ENCODE measurements at places on chromosomes 3 and 15. TPM values are rescaled to one million over a fixed set of nuclear protein-coding genes. Genes with fewer than 3 reads are reported as not detected.

The TRAIP gene
- total RNA-seq = 1.4 TPM

The ADGRG7 gene
- not detected for total RNA-seq

The ZMAT3 gene
- 13.9 TPM for total RNA-seq

The KLF15 gene
- 32.4 TPM for total RNA-seq

GRCh38 chr3:27202959-27203358 is 166.2 kb downstream of the NEK10 start:
- DNase-seq = no peak

GRCh38 chr15:33138000-33138399 is 56.5 kb downstream of the FMN1 start:
- no peak for DNase-seq

DNA sequence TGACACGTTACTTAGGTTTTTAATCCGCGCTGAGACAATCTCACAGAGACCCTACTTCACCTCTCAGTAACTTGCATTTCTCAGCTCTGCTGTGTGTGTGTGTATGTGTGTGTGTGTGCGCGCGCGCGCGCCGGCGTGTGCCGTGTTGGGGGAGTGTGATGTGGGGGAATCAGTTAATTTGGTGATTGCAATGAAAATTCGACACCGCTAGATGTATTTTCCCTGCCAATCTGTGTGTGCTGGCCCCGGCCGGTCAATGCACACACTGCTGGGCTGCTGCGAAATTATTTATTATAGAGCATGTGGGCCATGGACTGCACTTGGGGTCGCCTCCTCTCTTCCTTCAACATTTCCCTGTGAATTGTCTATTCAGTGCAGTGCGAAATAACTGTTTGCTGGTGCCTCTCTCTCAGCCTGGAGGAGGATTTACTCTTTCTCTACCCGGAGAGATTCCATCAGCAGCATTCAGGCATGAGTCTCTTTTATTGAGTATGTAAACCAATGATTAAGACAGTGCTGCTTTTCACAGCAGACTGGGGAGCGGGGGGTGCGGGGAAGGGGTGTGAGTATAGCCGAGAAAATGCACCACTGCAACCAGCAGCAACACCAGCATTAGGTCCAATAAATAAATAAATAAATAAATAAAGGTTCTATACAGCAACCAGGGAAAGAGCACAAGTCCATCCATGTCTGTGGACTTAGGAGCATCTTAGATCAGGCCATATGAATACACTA is 2.9 kb downstream of the CADM2 start:
- DNase-seq = no peak

DNA sequence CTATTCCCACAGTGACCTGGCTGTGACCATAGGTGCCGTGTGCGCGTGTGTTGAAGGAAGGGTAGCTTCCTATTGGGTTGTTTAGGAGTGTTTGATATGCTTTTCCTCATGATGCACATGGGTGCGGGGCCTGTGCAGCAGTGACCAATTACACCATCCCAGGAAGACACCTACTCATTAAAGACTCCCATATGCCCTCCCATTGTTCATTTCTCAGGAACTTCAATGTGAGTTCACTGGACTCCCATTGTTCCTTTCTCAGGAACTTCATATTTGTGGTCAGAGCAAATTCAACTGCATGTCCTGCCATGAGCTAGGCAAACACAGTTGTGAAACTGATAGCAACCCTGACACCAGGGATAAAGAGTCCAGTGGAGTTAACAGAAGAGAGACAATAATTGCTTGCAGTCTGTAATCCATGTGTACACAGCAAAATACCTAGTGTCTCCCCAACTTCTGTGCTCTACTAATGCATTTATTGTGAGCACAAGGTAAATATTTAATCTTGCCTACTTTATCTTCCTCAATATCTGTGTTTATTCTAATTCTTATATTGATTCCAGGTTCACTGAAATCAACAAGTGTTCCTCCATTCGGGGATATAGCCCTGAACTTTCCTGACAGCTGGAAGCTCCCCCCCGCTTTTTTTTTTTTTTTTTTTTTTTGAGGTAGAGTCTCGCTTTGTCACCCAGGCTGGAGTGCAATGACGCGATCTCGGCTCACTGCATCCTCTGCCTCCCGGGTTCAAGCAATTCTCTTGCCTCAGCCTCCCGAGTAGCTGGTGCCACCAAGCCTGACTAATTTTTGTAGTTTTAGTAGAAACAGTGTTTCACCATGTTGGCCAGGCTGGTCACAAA is 57.5 kb upstream of the GCNT3 start:
- no peak for DNase-seq

- no peak for DNase-seq
Observed at GRCh38 chr3:105798381-105798934, 70.4 kb downstream of the CBLB start.

GRCh38 chr3:95302044-95302443 is 1239.2 kb downstream of the NSUN3 start:
- DNase-seq = no peak

DNA sequence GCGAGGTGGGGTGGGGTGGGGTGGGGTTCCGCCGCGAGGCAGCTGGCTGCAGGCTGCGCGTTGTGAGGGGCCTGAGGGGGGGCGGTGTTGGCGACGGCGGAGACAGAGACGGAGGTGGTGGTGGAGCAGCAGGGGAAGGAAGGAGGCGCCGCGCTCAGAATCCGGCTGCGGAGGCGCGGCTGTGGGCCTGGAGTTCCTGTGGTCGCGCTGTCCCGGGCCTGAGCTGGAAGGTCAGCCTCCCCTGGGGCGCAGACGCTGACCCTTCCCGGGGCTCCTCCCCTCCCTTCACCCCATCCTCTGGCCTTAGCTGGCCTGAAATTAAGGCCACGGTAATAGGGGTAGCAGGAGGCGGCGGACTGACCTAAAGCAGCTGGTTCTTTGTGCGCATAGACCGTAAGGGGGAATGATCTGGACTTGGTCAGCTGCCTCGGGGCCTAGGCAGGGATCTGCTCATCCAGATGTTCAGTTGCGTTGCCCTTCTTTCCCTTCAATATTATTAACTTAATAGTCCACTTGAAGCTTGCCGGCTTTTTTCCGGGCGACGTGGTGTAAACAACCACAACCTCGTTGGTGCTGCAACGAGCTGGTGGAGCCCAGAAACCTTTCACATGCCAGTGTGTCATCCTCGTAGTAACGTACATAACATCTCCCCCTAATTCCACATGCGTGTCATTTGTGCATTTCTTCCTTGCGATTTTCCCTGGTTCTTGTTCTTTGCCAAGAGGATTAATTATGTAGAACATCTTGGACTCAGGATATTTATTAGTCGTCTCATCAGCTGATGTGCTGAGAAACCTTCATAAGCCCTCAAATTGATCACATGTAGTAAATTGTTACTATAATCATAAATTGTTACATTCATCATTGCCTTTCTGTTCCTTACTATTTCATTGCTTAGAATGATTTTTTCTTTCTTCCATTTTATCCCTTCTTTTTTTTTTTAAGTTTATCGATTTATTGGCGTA is 626 bp downstream of the SEC62 start:
- DNase-seq = peak; percentile 66

GRCh38 chr3:49260806-49261324 is 16.2 kb downstream of the C3orf62 start:
- no peak for DNase-seq

DNA sequence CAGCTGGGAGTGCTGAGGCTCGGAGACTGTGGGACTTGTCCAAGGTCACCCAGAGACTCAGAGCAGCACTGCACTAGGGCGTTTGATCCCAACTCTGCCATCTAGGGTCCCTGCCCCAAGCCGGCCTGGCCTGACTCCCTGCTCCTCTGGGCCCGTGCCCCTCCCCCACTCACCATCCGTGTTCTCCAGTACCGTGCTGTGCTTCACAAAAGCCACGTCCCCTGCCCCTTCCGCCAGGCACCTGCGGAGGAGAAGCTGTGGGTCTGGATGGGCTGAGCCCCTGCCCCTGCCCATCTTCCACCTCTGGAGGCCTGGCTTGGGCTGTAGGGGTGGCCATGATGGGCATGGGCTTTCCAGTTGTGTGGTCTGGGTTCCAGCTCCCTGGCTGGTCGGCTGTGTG is 8.4 kb downstream of the MELTF start:
- no peak for DNase-seq

- DNase-seq = no peak
Observed at GRCh38 chr3:136270179-136270578, 20.0 kb downstream of the PCCB start.

GRCh38 chr15:49987198-49987785 is 131.7 kb downstream of the ATP8B4 start:
- no peak for DNase-seq

GRCh38 chr15:75215107-75216004 is 13.7 kb downstream of the C15orf39 start:
- no peak for DNase-seq

GRCh38 chr15:61169275-61169903 is 59.7 kb downstream of the RORA start:
- no peak for DNase-seq

GRCh38 chr3:158801201-158801600 is 653 bp upstream of the MFSD1 start:
- DNase-seq = no peak
